ENCODE measurements at places on chromosomes 6 and 20.

GRCh38 chr6:16754274-16754673 is 7.0 kb downstream of the ATXN1 start:
- no peak for DNase-seq

- DNase-seq: no peak
These were observed 170.2 kb upstream of the CITED2 start for GRCh38 chr6:139544701-139545057.

DNA sequence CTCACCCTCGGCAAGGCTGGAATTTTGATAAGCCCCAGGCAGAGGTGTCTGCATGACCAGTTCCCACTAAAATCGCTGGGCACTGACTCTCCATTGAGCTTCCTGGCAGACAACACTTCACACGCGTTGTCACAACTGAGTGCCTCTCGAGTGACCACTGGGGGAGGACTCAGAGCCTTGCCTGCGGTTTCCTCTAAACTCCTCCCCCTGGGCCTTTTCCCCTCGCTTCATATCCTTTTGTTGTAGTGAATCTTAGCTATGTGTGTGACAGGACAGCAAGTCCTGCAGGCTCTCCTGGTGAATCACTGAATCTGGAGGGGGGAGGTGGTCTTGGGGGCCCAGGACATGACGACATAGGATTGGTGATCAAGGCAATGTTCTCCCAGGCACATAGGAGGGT is 670.8 kb downstream of the PRKN start:
- DNase-seq: no peak

DNA sequence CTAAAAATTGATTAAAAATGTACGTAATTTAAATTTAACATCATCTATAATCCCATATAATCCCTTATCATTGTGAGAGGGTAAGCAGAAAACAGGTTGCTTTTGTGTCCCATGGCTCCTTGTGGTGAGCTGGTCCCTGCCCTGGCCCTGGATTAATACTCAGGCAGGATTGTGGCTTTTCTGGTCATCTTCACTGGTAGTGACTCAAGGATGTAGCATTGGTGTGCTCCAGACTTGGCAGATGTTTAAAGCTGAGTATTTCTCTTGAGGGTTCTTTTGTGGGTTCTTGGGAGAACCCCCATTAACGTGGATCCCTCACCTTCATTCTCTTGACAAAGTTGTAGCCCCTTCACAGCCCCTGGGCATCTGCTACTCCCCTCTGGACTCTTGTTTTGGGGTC is 39.3 kb downstream of the SNRNP48 start:
- DNase-seq: no peak

DNA sequence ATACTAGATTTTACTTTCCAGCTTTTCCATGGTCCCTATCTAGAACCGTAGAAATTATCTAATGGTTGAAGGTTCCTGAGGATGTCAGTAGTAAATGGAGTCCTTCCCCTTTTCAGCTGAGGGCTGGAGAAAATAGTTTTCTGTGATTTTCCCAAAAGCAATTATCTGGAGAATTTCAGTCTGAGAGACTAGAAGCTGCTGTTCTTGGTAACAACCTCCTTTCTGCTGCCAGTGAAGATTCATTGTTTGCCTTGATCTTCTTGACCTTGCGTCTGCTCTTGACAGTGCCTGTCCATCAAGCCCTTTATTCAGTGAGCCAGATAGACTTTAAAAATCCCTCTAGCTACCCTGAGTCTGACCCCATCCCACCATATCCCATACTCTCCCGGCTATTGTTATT is 73.1 kb downstream of the PHACTR2 start:
- DNase-seq: no peak

GRCh38 chr6:142121342-142121741 is 11.4 kb upstream of the GJE1 start:
- DNase-seq: no peak

DNA sequence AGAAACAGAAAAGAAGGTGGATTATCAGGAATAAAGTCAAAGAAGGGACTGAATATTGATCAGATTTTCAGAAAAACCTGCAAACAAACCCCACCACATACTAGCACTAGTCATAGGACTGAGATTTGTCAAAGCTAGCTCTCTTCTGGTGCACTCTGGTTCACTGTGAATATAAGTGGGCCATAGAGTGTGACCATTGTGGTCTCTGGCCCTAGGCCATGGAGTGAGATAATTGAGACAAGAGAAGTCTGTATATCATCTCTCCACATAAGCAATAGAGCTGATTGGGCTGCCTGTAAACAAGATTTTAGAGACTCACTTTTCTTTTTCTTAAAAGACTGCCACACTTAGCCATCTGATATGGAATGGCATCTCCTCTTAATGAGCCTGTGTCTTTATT is 247.2 kb downstream of the LAMA2 start:
- no peak for DNase-seq

GRCh38 chr20:49115564-49115963 is 69.5 kb downstream of the CSE1L start:
- no peak for DNase-seq

DNA sequence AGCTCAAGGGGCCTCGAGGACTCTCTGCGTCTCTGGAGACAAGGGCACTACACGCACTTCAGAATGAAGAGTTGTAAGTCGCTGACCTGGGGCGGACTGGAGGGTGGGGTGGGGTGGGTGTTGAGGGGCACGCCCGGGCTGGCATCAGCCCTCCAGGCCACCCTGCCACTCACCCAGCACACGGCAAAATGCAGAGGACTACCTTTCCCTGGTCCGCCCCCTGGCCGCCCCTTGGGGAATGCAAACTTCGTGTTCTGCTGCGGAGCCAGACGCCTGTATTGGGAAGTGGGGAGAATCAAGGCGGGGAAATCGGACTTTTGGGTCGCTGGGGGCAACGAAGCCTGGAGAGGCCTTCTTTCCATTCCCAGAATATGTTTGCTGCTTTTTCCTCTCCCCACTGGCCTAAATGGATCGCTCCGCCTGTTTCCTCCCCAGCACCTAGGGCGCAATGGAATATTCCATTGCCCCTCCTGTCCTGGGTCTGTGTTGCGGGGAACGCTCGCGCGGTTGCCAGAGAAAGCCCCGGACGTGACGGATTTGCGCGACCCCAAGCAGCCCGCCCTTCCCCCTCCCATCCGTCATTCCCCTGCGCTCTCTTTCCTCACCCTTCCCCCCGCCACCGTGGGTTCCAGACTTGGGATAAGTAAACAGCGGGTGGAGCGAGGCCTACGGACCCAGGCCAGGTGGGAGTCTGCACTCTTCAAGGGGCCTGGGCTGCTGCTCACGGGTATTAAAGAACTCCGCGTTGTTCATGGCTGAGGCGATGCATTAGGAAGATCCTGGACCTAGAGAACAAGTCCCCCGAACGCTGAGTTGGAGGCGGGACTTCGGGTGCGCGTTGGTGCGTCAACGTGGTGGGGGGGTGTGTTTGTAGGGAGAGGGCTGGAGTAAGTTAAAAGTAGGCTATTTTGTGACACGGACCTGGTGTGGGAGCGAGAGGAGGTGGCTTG is at the start of gene PPT2:
Gene PPT2 (plus strand): TSS at position 578 of the 950 bp plus-strand sequence. CDS start 454 bp downstream, outside the sequence.
- DNase-seq: peak; percentile 85

DNA sequence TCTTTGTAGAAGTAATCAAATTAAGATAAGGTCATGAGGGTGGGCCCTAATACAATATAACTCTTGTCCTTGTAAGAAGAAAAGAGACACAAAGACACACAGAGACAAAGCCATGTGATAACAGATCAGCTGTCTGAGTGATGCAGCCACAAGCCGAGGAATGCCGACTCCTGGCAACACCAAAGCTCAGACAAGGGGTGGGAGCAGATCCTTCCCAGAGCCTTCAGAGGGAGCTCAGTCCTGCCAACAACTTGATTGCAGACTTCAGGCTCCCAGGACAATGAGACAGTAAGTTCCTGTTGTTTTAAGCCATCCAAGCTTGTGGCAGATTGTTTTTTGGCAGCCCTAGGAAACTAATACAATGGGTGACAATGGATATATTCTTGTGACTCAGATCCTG is 325.0 kb upstream of the AGPAT4 start:
- DNase-seq: no peak

- DNase-seq: no peak
These were observed 12.2 kb downstream of the SAYSD1 start for GRCh38 chr6:39102821-39103136.

GRCh38 chr6:5580736-5581581 is 319.6 kb downstream of the FARS2 start:
- DNase-seq: no peak

DNA sequence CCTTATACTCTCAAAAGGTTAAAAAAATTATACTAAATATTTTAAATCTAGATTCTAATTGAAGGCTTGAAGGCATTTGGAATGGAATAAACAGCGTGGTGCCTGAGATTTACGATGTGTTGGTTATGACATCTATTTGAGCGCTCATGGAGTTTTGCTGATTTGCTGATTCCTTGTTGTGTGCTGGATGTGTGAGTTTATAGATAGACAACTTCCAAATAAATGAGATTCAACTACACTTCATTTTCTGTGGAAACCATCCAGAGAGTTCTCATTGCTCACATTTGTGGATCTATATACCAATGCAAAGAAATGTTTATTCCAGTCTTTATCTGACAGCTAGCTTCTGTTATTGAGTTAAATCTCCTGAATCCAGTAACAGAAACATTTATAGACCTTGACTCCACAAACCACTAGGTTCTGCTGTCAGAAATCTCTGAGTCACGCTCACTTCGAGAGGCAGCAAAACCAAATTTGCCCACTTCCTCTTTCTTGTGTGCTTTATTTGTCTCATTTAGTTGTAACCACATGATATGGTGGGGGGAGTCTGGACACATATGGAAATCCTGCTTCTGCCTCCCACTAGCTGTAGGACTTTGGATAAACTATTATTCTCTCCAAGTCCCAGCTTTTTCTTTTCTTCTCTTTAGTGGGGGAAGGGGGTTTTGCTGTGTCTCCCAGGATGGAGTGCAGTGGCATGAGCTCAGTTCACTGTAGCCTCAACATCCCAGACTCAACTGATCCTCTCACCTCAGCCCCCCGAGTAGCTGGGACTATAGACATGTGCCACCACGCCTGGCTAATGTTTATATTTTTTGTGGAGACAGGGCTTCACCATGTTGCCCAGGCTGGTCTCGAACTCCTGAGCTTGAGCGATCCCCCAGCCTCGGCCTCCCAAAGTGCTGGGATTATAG is 54.5 kb downstream of the IPCEF1 start:
- no peak for DNase-seq

- no peak for DNase-seq
These were observed 44.5 kb upstream of the RPS6KA2 start for GRCh38 chr6:166671434-166672081.

- DNase-seq: no peak
These were observed 161.6 kb upstream of the MARCKS start for GRCh38 chr6:113695516-113695915.

GRCh38 chr6:3749067-3749841 is 2.3 kb downstream of the PXDC1 start:
- no peak for DNase-seq

GRCh38 chr20:2169456-2170088 is 67.9 kb downstream of the STK35 start:
- DNase-seq: no peak

- DNase-seq: peak; percentile 82
These were observed 142.1 kb upstream of the SHLD1 start for GRCh38 chr20:5608104-5608441.

GRCh38 chr20:41358717-41359116 is 7.9 kb downstream of the EMILIN3 start:
- no peak for DNase-seq

DNA sequence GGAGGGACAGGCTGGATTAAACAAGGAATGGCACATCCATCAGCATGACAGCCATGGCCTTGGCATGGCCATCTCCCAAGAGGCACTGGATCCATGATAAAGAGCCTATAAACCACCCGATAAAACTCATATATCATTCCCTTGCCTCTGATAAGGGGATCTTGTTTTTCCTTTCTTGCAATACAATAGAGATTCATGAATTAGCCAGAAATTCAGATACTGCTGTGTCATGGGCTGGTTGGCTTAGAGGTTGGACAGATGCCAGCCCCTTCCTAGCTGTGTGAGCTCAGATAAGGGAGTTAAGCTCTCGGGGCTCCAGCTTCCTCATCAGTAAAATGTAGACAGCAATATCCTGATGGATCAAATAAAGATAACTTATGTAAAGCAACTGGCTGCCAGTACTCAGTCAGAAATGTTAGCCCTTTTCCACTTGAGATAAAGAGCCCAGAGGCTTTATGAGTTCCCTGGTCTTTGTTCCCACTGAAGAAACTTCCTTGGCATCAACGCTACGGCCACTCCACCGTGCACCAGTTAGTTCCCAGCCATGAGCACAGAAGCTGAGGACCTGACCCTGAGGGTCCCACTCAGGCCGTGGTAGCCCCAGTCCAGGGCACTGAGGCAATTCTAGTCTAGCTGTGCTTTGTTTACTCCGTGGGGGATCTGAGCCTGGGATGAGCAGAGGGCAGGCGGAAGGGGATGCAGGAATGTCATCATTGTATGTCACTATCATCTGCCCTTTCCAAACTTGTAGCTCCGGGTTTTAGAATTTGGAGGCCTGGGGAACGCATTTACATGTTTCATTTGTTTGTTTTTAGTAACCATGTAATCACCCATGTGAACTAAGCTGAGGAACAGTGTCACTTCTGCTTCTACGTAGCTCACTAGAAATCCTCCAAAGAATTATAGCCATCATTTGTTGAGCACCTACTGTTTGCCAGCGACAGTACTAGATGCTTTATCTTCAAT is 67.2 kb upstream of the TBC1D7 start:
- DNase-seq: no peak

DNA sequence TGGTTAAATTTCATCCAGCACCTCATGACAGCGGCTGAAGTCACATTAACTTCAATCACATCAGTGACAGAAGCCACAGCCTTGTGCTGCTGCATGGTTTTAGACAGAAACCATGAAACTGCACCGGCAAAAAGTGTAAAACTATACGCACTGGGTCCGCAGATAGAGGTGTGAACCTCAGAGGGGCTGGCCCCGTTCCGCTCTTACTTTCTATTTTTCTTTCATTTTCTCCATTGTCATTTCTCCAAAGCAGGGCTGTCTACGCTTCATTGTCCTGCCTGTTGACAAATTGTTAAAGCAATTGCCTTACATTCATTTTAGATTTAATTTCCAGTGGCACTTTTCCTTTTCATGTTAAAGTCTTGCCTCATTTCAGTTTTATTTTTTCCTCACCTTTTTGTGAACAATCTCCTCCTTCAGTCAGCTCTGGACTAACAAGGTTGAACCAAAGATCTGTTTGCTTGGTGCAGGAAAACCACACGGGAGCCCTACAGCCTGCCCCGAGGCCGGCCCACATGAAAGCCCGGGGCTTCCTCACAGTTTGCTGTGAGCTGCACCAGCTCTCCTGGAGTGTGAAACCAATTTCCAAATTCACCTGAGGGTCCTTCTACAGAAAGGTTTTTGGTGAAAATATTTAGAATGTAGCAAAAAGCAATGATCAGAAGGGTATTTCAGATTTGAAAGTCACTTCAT is 63.7 kb downstream of the PRR18 start:
- no peak for DNase-seq
